Ureter (tissue), 1 donor: ENCODE measurements at places on chromosomes 7 and 10. TPM values are rescaled to one million over a fixed set of nuclear protein-coding genes. Genes with fewer than 3 reads are reported as not detected.

DNA sequence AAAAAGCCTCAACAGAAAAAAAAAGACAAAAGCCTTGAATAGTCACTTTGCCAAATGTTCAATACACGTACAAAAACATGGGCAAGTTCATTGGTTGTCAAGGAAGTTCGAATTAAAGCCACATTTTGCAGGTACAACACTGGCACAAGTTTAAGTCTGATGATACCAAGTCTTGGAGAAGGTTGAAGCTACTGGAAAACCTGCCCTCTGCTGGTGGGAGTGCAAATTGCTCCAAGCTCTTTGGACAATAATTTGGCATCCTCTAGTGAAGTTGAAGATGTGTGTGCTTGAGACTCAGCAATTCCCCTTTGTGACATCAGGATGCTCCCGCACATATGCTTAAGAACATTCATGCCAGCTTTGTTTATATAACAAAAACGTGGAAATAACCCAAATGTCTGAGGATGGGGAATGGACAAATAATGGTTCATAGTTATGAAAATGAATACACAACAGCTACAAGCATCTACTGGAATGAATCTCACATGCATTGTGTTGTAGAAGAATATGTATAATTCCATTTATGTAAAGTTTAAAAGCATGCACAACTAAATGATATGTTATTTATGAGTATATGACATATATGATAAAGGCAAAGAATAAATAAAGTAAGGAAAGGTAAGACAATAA lies 120.0 kb upstream of the PLPP4 start:
- DNase-seq: peak; percentile 56

- no peak for DNase-seq
Measured at GRCh38 chr7:27143950-27144780, 684 bp upstream of the HOXA5 start.

DNA sequence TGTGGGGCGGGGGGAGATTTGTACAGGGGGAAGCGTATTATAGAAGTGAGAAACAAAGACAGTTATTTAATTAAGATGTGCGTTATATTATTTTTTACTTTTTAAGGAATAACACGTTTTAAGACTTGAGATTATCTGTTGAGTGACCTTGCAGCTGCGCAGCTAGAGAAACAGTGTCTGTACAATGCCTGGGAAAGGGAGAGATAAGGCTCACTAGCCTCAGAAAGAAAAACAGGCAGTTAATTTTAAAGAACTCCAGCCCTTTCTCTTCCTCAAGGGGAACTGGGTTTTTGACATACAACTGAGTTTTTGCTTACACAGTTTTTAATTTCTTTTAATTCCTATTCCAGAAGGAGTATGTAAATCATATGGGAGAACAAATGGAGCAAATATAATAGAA lies 50.7 kb downstream of the LMBR1 start:
- no peak for DNase-seq

DNA sequence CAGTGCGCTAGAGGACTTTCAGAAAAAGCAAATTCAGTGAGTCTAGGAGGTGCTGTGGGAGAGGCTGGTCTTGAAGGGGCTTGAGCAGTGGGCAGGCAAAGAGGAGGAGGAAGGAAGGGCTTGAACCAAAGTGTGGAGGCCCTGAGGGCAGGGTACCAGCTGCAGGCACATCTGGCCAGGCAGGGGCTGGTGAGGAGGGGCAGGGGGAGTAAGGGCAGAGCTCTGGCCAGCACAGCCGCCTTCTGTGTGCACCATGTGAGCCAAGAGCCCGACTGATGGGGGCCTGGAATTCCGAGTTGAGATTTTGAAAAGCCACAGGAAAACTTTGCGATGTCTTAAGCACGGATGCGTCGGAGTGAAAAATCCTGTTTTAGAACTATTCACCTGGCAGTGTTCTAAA lies 74.5 kb downstream of the PRPF18 start:
- DNase-seq: no peak

GRCh38 chr7:133819695-133820094 lies 307.4 kb upstream of the LRGUK start:
- DNase-seq: no peak

DNA sequence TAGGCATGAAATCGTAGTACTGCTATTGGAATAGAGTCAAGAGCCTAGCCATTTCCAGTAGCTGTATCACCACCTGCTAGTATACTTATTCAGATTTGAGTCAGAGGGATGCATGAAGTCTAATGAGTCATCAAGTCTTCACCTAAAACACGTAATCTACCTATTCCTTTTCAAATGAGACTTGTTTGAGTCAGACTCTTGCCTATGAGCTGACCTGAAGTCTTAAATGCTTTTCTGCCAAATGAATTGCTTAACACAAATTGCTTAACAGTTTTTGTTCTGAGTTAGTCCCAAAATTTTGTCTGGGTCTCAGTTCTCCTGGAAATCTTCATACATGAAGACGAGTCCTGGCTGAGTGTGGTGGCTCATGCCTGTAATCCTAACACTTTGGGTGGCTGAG lies 165.2 kb downstream of the GNAT3 start:
- no peak for DNase-seq

GRCh38 chr7:95687759-95688343 lies 84.5 kb upstream of the DYNC1I1 start:
- DNase-seq: no peak

DNA sequence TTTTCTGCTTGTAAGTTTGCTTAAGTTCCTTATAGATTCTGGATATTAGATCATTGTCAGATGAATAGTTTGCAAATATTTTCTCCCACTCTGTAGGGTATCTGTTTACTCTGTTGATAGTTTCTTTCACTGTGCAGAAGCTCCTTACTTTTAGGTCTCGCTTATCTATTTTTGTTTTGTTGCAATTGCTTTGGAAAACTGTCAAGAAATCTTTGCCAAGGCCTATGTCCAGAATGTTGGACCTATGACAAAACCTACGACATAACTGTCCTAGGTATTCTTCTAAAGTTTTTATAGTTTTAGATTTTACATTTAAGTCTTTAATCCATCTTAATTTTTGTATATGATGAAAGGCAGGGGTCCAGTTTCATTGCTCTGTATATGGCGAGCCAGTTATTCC lies 27.4 kb downstream of the COA1 start:
- no peak for DNase-seq

Gene NPY
- not detected for total RNA-seq
